ENCODE measurements at places on chromosomes 2 and 18.

GRCh38 chr18:28004606-28005005 lies 172.3 kb downstream of the CDH2 start:
- DNase-seq, result no peak

GRCh38 chr18:44959013-44959412 lies 278.3 kb downstream of the SETBP1 start:
- DNase-seq, result no peak

DNA sequence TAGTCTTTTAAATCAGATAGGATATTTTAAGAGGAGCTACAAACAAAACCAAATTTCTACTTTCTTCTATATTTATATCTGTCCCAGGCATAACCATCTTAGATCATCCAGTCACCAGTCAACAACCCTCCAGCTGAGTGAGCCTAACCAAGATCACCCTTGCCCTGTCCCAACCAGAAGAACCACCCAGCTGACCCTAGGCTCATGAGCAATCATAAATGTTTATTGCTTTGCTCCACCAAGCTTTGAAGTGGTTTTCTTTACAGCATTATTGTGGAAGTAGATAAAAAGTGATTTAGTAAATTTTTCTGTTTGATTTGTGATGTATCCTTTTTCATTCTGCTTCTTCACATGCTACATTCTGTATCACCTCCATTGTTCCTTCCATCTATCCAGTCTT lies 167.2 kb upstream of the PIEZO2 start:
- DNase-seq, result no peak

DNA sequence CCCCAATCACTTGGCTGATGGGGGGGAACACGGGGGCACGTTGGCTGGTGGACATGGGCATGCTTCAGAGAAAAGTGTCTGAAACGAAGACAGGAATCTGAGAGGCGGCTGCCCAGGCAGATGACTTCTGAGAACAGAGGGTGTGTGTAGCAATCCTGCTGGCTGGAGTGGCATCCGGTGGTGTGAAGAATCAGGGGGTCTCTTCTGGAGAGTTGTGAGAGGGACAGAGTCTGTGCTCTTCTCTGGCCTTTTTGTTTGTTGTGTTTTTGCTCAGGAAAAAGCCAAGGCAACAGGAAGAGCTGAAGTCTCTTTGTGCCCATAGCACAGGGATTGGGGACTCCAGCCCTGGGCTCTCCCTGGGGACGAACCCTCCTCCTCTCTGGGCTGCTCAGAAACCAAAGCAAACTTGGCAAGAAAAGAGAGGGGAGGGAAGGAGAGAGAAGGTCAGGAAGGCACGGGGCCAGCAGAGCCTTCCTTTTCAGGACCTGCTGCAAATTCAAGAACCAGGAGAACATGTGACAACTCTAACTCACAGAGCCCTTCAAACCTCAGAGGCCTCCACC lies 97.0 kb upstream of the SMAD2 start:
- DNase-seq, result no peak

DNA sequence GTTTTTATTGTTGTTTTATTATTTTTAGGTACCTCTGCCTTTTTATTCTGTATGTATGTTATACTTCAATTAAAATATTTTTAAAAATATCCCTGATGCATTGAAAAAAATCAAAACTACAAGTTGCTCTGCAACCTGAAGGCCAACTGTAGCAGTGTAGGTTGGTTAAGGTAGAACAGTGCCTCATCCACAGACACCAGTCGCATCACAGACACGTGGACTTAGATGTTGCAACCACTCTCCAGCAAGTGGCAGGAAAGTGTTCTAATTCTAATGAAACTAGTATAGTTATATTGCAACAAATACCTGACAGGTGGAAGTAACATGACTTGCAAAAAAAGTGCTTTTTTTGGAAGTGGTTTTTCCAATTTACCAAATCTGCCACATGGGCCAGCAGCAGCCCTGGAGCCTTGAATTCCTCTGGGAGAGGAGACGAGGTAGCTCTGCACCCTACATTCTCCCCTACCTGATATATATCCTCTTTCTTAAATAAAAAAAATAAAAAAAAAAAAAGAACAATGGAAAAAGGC lies 28.4 kb upstream of the SLC3A1 start:
- DNase-seq, result no peak

- DNase-seq, result no peak
These were observed 1653.3 kb upstream of the TMEFF2 start for GRCh38 chr2:193847991-193848390.

GRCh38 chr2:145431181-145431951 lies 911.4 kb upstream of the ZEB2 start:
- no peak for DNase-seq

- no peak for DNase-seq
These were observed 12.3 kb downstream of the ZEB2 start for GRCh38 chr2:144507441-144508171.

GRCh38 chr2:148813603-148814065 lies 61.4 kb upstream of the KIF5C start:
- no peak for DNase-seq

DNA sequence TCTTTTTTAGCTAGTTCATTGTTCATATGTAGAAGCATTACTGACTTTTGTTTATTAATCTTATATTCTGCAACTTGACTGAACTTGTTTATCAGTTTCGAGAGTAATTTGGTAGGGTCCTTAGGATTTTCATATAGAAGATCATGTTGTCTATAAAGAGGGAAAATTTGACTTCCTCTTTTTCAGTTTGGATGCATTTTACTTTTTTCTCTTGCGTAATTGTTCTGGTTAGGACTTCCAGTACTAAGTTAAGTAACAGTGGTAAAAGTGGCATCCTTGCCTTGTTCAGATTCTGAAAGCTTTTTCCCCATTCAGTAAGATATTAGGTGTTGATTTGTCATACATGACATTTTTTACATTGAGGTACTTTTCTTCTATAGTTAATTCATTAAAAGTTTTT lies 726.0 kb downstream of the KCNJ3 start:
- DNase-seq, result no peak

DNA sequence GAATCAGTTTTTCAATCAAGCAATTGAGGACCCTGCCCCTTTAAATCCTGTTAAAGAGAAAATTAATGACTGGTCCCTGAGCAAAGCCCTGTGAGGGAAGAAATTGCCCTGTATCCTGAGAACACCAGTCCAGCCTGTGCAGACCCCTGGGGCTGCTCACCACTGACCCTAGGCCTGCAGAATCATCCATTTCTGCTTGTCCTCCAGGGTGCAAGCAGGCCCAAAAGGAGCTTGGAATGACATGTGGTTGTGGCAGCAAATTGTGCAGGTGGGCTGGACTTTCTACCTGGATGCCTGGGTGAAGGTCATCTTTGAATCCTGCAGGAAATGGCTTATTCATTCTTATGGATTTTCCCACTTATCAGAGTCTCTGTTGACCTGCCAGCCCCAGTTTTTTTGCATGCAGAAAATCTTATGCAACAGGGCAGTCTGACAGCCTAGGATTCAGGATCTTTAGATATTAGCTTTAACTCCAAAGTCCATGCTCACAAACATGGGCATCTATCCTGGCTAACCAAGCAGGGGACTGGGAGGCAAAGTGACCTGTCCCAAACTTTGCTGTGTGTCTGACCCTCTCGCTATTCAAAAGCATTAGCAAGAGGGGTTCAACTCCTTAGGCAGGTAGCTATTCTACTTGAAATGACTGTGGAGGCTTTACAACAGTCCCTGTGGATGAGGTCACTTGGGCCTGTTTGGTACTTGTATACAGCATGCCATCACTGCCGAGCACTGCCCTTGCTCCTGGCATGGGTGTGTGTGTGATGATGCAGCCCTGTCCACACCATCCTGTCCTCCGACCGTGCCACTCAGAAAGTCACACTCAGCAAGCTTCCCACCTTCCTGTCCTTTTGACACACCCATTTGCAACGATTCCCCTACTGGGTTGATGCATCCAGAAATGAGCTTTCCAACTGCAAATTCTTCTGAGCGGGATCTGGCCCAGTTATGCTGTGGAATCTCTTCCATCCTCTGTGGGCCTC lies 85.3 kb downstream of the CAPN13 start:
- DNase-seq, result no peak

DNA sequence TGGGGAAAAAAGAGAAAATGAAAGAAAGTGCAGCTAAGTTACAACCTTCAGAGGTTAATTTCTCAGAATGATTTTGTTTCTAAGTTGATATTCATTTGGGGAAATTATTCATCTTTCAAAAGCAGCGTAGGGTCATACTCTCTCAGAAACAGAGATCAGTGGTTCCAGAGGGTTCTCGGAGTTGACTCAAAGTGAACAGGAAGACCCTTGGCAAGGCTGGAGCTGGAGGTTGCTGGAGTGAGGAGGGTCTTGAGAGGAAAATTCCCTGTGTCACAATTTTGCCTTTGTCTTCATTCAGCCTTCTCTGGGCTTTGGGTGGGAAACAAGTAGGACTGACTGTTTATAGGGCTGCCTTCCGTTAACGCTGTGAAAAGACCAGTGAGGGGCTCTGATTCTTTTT lies 168.2 kb downstream of the ICOS start:
- DNase-seq, result no peak

DNA sequence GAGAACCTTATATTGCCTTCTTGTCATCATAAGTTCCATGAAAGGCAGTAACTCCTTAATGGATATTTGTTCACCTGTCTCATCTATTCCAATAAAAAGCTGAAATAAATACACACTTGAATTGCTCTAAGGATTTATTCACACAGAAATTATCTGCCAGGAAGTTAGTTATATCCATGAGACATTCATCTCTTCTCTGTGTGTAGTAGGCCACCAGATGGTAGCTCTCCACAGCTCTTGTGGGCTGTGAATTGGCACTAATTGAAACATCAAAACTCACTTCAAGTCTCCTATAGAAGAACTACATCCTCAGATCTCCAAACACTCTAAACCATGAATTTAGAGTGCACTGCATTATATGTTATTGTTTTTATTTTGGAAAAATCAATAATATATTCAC lies 189.6 kb downstream of the DSC3 start:
- DNase-seq, result no peak

DNA sequence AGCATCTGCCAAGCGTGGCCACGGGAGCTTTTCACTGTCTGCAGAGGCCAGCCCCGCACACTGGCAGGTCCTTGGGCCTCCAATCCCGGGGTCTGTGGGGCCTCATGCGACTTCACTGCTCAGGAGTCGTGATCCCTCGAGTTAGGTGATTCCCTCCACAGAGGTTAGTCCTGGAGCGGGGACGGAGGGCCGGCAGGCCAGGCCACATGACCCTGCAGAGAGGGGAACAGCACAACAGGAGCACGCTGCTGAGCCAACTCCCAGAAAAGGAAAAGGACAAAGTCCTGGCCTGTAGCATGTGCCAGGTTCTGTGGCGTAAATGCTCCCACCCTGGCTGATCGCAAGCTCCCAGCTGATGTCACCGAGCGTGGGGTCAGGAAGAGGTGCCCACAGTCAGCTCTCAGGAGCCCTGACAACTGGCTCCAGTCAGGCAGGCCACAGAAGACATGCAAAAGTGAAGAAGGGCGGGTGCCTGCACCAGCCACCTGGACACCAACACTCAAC lies 15.3 kb upstream of the PRLH start:
- no peak for DNase-seq

DNA sequence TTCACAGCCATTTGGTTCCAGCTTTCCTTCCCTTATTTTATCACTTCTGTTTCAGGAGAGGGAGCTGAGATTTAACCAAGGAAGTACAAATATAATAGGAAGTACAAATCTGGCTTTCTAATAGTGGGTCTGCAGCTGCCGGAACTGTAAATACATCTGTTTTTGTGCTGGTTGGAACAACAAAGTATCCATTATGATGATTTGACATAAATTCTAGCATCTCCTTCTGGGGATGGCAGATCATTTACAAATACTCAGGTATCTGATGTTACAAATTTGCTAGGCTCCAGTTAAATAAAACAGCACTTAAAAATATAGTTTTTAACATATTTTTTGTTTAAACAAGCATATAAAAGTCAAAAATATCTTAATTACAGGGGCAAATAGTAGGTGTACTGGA lies 131.3 kb upstream of the SMIM21 start:
- no peak for DNase-seq

DNA sequence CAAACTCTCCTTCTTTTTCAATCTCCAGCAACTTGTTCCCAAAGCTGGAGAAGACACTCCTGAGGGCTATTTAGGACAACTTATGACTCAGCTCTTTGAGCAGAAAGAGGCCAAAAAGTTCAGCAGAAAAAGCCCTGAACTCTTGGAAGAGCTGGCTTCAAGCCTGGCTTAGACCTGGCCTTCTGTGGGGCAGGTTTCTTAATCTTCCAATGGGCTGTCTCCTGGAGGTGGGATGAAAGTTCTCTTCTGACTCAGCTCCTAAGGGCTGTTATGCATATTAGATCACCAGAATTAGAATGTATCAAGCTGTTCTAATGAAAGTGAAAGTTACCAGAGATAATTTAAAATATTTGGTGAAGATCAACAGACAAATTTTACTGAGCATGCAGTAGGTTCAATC lies 129.4 kb downstream of the RAD51AP2 start:
- no peak for DNase-seq
